Stimulated activated CD4-positive, alpha-beta T cell treated with anti-CD3 and anti-CD28 coated beads, Interleukin-2, amount 100 ng/mL, for 24 hours (primary cell): ENCODE measurements at places on chromosomes 1 and 21.

DNA sequence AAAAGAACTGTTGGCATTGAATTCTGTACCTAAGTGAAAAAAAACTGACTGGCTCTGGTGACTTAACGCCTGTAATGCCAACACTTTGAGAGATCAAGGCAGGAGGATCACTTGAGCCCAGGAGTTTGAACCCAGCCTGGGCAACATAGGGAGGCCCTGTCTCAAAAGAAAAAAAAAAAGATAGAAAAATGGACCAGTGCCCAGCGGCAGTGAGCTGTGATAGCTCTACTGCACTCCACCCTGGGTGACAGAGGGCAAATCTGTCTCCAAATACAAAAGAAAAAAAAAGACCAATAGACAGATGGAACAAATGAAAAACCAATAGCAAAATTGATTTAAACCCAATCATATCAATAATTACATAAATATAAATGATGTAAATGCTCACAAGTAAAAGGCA lies 674 bp upstream of the AKR7A3 start:
- no peak for DNase-seq

DNA sequence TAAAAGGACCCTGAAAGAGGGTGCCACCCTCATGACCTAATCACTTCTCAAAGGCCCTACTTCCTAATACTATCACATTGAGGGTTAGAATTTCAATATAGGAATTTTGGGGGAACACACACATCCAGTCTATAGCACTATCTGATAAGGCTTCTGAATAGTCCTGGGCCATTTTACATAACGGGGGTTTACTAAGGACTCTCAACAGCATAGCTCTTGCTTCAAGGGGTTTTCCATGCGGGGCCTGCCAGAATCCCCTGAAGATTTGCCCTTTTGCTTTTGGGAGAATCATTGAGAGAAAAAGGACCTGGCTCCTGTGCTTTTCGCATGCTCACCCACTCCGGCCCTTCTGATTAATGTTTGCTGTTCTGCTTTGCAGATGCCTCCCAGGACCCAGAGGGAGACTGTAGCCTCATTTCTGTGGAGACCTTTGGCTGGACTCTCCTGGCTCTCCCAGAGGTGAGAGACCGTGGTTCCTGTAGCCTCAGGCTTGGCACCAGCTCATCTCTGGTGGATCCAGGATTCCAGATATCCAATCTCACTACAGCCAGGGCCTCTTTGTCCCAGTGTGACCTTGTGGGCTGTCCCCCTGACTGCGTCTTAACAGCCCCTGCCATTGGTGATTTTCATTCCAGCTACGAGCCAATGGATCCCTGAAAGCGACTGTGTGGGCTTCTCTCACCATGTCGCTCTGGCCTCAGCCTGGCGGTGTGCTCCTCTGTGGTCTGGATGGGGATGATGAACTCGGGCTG lies 72.6 kb downstream of the DDR2 start:
- no peak for DNase-seq

GRCh38 chr1:24190983-24191461 lies 3.9 kb upstream of the IFNLR1 start:
- DNase-seq = no peak

DNA sequence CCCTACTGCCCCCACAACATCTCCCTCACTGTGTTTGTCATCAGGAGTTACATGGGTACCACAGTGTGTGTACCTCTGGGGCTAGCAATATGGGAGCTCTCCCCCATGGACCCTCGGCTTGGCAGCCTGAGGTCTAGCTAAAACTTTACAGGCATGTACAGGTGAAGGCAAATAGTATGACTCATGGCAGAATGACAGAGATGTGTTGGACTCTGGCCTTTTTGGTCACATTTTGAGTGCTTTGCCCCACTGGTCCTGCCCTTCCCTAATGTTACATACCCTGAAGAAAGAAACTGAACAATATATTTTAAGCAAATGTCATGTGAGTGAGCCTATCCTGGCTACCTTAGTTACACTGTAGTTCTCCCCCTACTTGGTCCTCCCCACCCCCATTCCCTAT lies 124.0 kb downstream of the NGF start:
- no peak for DNase-seq

GRCh38 chr1:93598861-93599439 lies 82.7 kb downstream of the BCAR3 start:
- DNase-seq = no peak

DNA sequence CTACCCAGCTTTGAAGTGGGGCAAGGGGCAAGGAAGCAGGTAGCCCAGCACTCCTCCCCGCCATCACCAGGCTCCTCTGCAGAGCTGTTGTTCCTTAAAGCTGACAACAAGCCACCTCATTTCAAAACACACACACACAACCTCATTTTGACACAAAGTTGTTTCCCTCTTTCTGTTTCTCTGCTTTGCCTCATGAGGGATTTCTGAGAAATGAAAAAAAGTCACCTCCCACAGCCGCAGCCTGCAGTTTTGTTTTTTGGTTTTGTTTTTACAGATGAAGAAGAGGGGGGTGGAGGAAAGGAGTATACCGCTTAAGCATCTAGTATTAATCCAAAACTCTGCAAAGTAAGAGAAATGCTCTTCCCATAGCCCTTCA lies 12.1 kb downstream of the MCL1 start:
- peak; percentile 66 for DNase-seq

GRCh38 chr1:30777060-30777903 lies 19.7 kb upstream of the LAPTM5 start:
- DNase-seq = no peak

GRCh38 chr1:89339039-89339438 lies 24.8 kb upstream of the GBP6 start:
- no peak for DNase-seq

DNA sequence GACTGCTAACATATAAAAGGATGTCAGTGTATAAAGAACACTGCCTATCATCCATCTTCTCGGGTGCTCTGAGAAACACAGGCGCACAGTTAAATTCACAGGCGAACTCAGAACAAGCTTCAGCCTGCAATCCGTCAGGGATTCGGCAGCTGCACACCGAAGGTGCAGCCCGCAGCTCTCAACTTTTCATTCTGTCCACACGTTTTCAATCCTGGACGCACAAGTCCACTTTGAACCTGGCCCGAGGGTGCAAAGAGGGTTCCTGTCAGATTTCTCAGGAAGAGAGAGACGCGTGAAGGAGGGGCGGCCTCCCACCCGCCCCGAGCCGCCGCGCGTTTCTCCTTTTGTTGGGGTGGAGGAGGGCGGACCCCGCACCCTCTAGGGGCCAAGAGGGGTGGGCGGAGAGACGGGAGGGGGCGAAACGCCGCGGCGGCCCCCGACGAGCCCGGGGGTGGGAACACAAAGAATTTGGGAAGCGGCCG lies 724 bp downstream of the DOCK7 start:
- DNase-seq = peak; percentile 35

DNA sequence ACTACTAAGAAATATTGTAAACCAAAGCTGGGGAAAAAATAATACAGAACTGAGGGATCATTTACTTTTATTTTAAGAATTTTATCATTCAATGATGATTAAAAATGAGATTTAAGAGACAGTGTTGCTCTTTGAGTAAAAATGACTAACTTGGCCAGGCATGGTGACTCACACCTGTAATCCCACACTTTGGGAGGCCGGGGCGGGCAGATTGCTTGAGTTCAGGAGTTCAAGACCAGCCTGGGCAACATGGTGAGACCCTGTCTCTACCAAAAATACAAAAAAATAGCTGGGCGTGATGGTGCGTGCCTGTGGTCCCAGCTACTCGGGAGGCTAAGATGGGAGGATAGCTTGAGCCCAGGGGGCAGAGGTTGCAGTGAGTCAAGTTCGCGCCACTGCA lies 21.8 kb upstream of the PLEKHO1 start:
- peak; percentile 59 for DNase-seq

- no peak for DNase-seq
These were observed 62.0 kb downstream of the KCNK1 start for GRCh38 chr1:233675893-233676292.

DNA sequence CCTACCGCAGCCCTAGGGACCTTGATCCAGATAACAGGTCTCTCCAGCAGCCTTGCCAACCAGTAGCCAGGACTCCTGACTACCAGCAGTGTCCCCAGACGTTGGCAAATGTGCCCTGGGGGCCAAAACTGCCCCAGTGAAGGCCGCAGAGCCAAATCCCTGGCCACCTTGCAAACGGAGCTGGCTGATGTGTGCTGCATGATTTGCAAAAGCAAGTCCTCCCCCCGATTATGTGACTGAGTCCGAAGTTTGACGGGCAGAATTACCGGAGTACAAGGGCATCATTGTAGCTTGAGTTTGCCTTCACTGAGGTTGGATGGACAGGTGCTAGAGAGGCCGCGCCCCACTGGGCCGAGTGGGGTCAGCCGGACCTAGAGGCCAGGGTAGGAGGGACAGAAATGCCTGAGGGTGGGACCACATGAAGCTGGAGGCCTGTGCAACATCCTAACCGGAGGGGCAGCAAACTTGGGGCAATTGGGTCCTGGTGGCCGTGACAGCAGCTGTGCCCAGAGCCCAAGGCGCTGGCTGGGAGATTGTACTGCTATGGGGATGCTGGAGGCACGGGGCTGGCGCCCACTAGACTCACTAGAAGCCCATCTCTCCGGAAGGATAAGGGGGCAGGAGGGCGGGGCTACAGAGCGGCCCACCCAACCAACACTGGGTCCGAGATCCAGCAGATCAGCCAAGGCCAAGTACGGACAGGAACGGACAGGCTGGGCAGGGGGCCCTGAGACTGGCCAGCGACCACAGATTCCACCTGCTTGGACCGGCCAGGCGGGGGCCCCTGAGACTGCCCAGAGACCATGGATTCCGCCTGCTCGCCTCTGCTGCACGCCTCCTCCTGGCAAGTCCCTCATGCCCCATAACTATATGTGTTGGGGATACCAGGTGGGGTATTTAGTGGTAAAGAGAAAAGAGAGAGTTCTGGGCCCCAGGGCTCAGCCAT lies 2.8 kb downstream of the ARHGEF16 start:
- no peak for DNase-seq

DNA sequence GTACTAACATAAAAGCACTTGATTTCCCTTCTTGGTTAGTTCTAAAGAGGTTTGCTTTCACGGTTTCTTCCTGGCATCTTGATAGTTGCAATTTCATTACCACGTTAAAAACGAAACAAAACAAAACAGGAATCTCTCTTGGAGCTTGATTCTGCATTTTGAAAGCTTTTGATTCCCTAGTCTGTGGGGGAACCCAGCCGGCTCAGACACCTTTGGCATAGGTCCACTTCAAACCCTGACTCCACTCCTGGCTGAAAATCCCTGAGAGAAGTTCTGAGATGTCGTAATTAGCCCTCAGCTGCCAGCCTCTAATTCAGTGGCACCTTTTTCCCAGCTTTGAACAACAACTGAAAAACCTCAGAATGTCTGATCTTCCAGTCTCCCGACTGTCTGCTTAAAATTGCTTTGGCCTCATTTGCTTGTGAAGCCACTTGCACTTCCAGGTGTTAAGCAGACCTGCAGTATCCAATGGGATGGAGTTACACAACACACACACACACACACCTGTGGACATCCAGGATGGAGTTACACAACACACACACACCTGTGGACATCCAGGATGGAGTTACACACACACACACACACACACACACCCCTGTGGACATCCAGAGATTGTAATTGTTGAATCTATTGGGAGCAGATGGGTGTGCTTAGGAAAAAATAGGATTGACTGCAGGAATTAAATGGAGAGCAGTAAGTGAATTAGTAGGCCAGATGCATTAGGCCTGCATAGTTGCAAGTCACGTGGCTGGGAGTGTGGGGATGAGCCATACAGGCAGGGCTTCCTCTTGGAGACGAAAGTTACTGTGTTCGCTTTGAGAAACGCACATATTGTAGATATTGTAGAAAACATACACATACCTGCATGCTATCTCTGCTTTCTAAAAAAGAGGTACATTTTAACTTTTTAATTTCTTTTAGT lies 285.6 kb upstream of the FMN2 start:
- DNase-seq = no peak

- peak; percentile 81 for DNase-seq
These were observed 145.0 kb downstream of the DHRS3 start for GRCh38 chr1:12472798-12473551.

GRCh38 chr1:56868761-56869160 lies 14.2 kb downstream of the C8A start:
- DNase-seq = no peak

DNA sequence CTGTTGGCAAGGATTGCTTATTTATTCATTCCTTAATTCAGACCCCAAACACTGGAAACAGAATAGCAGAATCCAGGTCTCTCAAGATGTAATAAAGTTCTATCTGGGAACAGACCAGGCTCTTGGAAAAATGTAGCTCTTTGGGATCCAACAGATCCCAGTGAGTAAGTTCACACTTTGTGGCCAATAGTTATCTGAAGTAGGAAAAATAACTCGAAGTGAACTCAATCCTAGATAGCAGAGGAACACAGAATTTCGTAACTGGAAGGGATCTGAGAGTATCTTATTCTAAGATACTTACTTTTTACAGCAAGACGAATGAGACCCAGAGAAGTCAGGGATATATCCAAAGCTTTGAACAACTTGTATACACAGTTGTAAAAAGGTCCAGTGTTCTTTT lies 150.7 kb upstream of the CD34 start:
- DNase-seq = no peak

- DNase-seq = no peak
These were observed 173.0 kb upstream of the UBE2U start for GRCh38 chr1:64030411-64030810.

GRCh38 chr1:184387069-184387475 lies 243 bp downstream of the C1orf21 start:
- no peak for DNase-seq

DNA sequence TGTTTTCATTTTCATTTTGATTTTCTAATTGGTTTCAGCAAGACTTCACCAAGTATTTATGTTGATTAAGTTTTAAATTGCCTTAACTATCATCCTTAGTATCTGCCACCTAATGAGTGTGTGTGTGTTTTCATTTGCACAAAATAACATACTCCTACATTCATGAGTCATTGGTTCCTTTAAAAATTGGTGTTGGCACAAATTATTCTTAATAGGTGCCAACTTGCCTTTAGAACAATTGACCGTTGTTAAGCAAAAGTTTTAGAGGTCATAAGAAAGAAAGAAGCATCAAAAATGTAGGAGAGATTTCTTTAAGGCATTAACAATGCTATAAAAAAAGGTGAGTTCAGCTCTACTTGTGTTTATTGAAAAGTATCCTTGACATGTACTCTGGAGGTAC lies 77.5 kb downstream of the FNBP1L start:
- DNase-seq = no peak

DNA sequence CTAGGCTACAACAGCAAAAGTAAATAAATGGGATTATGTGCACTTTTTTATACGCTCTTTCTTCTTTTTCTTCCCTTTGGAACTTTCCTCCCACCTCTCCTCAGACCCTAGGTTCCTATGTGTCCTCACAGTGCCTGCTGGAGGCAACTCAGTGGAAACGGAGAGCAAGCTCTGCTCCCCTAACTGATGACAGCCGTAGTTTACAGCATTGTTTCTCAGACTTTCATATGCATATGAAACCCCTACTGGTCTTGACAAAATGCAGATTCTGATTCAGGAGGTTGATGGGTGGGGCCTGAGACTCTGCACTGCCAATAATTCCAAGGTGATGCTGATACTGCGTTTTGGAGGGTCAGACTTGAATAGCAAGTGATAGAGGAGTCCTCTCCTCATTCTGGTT lies 34.3 kb upstream of the HMCN1 start:
- no peak for DNase-seq
